ENCODE measurements at places on chromosomes 5 and 9.

GRCh38 chr5:167631191-167631590 is 660.3 kb upstream of the WWC1 start:
- no peak for DNase-seq

DNA sequence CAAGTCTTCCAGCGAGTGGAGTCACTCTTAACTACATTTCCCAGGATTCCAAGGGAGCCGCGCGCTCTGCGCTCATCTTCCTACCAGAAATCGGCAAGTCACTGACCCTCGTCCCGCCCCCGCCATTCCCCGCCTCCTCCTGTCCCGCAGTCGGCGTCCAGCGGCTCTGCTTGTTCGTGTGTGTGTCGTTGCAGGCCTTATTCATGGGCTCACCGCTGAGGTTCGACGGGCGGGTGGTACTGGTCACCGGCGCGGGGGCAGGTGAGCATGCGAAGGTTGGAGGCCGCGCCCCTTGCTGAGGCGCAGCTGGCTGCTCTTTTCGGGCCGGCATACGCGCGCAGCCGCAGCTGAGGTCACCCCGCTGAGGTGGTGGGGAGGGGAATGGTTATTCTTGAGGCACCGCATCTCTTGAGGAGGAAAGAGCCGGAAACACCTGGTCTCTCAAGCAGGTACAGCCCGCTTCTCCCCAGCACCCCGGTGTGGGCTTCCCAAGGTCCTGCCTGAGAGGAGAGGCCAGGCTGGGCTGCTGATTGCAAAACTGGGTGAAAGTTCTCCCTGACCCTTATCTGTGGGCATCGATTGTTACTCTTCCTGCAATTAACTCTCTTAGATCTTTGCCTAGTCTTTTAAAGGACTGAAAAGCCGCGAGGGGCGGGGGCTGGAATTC is at the start of gene HSD17B4:
HSD17B4 (plus strand) TSS at position 125 of the 667 bp plus-strand sequence; CDS start at position 204, 79 bp downstream.
- DNase-seq, result peak; percentile 65

DNA sequence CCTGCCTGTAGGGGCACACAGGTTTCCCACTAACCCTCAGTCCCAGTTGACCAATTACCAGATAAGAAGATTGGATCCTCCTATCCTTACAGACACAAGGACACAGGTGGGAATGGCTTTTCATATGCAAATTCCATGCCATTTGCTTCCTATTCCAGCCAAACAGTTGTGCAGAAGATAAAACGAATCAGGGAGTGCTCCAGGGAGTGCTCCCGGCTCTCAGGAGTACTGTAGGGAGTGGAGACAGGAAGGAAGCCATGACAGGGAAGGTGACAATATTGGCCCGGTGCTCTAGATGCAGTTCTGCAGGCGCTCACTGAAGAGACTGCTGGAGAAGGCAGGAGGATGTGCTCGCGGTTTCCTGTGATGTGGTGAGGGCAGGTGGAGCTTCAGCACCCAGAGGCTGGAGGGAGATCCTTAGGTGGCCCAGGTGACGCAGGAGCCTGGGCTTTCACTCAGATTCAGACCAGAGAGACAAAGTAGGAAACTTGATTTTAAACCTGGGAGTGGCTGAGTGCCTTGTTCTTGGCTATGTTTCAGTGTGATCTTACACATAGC is 260.0 kb downstream of the AUH start:
- DNase-seq, result peak; percentile 46

GRCh38 chr5:36202521-36202961 is 39.2 kb downstream of the NADK2 start:
- no peak for DNase-seq

GRCh38 chr9:34662526-34663302 is at the start of gene CCL27:
Gene CCL27, minus strand, starts transcription at chr9:34662657. Its CDS starts 24 bp downstream, at chr9:34662633.
- DNase-seq, result no peak

GRCh38 chr5:149961186-149961685 is 678 bp downstream of the SLC26A2 start:
- DNase-seq, result no peak

DNA sequence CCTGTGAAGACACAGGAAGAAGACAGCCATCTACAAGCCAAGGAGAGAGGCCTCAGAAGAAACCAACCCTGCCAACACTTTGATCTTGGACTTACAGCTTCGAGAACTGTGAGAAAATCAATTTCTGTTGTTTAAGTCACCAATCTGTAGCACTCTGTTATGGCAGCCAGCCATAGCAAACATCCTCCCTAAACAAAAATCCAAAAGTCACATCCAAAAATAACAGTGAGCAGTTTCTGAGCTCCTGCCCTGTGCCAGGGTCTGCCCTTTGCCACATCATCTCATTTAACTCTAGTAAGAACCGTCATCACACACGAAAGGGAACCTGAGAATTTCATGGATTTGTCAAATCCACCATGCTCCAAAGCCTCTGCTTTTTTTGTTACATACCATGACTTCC is 118.8 kb downstream of the TRIM36 start:
- DNase-seq, result no peak

DNA sequence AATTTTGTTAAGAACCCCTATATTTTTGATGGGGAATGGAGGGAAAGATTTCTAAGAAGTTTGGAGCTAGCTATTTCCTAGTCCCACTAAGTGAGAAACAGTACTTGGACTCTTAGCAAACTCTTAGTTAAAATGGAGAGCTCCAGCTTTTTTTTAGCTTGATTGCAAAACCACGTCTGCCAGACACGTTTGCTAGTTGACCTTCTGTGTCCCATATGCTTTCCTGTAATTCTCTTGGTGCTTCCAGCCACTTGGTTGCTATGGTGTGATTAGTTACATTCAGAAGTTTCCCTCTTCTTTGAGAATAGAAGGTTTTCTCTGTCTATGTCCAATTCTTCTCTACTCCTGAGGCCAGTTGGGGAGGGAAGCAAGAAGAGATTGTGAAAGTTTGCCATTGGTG is 417.0 kb upstream of the TLE4 start:
- no peak for DNase-seq

- DNase-seq, result no peak
Observed at GRCh38 chr5:93257616-93258015, 323.4 kb downstream of the NR2F1-AS1 start.

DNA sequence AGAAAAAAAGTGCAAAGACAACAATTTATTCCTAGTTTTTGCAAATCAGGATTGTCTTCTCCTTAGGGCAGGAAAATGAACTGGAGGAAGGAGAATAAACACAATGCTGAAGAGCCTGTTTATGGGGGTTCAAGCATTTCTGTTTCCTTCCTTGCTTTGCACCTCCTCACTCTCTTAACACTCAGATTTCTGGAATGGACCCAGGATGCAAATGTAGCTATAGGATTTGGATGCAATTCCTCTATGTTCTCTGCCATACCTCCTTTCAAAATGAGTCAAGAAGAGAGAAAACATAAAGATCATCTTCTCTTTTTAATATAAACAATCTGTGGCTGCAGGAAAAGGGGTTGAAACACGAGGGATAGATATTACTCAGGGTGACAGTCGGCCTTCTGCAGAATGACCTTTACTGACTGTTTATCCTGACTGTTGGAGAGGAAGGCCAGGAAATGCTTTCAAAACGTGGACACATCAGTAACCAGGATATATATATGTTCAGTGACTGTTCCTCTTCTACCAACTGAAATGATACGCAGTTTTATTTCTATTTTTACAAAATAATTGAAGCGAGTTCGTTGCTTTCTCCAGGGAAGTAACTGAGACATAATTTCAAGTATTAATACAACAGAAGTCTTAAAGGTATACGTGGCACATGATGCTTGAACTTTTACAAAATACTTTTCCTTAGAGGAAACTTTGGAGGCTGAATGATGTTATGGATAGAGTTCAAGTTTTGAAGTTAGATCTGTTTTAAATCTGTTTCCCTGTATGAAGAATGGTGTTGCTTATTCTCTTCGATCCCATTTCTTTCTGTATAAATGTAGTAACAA is 44.4 kb downstream of the ACTBL2 start:
- DNase-seq, result no peak

- DNase-seq, result no peak
Observed at GRCh38 chr5:98121036-98121936, 652.2 kb upstream of the RGMB start.

GRCh38 chr9:98099346-98099745 is 19.7 kb downstream of the TRIM14 start:
- DNase-seq, result no peak

DNA sequence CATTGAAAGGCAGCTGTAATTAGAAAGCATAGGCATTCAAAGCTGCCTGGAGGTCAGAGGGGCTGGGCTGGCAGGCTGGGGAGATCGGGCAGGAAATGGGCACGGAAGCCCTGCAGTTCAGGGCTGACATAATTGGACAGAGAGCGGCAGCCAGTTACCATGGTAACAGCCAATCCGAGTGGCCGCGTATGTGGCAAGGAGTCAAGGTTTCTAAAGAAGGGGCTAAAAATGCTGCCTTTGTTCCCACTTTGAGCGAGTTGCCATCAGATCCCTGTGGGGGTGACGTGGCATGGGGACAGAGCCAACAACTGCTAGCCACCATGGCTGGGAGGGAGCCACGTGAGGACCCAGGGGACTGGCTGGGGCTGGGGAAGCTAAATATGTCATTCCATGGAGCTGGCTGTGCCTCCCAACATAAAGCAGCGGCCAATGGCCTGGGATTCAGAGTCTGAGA is 44.7 kb upstream of the NDFIP1 start:
- no peak for DNase-seq

DNA sequence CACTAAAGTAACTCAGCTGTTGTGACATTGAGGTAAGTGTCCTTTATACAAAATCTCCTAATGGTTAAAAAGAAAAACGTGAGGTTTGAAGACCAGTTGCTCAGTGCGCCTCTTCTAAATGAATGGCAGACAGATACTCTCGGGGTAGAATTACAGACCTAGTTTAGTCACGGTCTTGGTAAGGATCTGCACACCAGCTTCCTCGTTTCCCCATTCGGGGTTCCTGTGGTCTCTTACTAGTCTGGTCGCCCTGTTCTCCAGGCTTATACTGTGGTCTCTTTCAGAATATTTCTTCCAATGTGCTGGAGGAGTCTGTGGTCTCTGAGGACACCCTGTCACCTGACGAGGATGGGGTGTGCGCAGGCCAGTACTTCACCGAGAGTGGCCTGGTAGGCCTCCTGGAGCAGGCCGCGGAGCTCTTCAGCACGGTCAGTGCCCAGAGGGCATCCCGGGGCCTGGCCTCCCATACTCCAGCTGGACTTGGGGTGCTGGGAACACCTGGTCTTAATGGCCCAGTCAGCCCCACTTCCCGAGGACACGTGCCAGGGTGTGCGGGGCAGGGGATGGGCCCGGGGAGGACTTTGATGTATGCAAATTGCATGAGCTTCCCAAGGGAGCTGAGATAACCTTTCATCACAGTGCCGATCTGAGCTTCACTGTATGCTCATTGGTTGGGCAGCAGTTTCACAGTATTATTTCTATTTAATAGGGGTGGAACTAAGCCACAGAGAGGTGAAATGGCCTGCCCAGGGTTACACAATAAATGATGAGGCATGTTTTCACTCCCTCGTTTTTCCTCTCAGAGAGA is 224.5 kb downstream of the DOCK8 start:
- DNase-seq, result no peak

DNA sequence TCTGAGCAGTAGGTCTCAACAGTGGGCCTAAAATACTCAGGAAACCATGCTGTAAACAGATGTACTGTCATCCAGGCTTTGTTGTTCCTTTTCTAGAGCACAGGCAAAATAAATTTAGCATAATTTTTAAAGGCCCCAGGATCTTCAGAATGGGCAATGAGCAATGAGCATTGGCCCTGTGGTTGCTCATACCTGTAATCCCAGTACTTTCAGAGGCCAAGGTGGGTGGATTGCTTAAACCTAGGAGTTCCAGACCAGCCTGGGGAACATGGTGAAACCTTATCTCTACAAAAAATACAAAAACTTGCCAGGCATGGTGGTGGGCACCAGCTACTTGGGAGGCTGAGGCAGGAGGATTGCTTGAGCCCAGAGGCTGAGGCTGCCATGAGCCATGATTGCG is 13.5 kb upstream of the PCBD2 start:
- DNase-seq, result no peak

DNA sequence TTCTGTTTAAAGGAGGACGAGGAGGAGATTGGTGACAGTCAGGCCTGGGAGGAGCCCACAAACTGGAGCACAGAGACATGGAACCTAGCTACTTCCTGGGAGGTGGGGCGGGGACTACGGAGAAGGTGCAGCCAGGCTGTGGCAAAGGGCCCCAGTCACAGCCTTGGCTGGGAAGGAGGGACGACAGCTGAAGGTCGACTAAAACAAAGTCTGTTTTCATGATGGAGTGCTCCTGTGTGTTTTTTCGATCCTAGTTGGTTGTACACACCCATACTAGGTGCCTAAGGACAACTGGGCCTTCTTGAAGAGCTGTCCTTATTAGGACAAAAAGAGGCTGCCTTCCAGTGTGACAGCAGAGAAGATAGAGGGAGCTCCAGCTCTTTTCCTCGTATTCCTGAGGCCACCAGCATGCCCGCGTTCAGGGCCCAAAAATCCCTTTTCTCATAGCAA is 2.9 kb downstream of the CCDC107 start:
- DNase-seq, result no peak

GRCh38 chr9:19551124-19551929 is 142.5 kb downstream of the ACER2 start:
- DNase-seq, result no peak

DNA sequence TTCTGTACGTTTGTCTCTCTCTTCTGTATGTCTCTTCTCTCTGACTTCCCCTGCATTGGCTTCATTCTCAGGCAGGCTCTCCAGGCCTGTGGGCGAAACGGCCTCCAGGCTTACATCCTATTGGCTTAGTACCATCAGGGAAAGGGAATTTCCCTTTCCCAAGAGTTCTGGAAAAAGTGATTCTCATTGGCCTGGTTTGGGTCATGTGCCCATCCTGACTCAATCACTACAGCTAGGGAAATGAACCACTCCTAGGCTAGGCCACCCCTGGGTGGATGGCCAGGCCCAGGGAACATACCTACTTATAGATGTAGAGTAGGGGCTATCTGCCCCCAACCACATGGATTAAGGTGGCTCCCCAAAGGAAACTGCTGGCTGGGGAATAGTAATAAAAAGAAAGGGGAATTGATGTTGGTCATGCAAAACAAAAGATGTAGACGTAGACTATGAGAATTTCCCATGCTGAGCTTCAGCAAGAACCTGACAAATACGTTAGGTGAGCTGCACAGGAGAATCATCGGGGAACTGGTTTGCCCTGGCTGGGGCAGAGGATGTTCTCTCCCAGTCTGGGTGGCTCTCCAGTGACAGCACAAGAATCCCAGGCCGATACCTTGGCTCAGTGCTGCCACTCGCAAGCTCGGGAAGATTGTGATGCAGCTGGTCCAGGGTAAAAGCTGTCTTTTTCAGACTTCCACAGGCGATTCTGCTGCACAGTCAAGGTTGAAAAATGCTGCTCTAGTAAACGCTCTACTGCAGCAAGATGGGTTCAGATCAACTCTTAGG is 3.7 kb upstream of the EGR1 start:
- DNase-seq, result no peak

- DNase-seq, result no peak
Observed at GRCh38 chr5:42242210-42242609, 181.0 kb upstream of the GHR start.

DNA sequence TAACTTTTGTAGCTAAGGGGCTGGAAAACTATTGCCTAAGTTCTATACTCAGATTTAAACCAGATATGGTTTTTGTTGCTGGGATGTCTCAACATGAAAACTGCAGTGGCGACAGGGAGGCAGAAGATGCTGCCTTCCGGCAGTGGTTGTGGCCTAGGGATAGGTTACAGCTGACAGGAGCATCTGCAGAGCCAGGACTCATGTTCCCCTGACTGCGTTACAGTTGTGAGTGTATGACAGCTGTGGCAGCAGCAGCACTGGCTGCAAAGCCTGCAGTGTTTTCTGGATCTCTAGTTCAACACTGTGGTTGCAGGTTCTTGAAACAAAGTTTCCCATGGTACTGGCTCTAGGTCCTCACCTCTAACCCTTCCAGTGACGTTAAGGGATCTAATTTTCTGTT is 498.8 kb upstream of the CDH18 start:
- DNase-seq, result no peak

GRCh38 chr9:121322737-121323448 is 47.2 kb downstream of the STOM start:
- DNase-seq, result no peak
